ENCODE measurements at places on chromosomes 1 and 21.
A peak's percentile ranks its signal among the peaks of the same experiment; 100 is the strongest.

- no peak for DNase-seq
Measured at GRCh38 chr21:24255591-24255990, 1351.7 kb downstream of the MRPL39 start.

- peak; percentile 67 for DNase-seq
Measured at GRCh38 chr1:116574581-116575291, 3.9 kb upstream of the CD58 start.

DNA sequence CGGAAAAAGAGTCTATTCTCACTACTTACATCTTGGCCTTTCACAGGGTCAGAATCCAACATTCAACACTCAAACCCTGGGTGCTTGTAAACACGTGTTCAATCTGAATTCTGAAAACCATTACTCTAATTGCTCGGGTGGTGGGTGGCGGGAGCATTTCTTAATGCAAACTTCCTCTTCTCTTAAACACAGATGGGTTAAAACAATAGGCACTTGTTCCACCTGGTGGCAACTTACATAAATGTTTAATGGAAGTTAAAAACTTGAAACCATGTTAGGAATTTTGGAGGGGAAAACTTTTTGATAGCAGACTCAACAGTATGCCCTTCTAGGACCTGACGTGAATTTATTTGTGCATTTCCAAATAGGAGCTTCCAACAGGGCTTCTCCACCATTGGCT lies 23.4 kb upstream of the TDRD10 start:
- no peak for DNase-seq

GRCh38 chr1:182845379-182845778 lies 6.2 kb downstream of the DHX9 start:
- DNase-seq = no peak

GRCh38 chr1:28248273-28249012 lies 10.9 kb upstream of the SESN2 start:
- peak; percentile 90 for DNase-seq

GRCh38 chr21:22842875-22843274 lies 1844.7 kb downstream of the NCAM2 start:
- DNase-seq = no peak

GRCh38 chr1:11719313-11720032 lies 16.5 kb upstream of the AGTRAP start:
- DNase-seq = peak; percentile 84

- DNase-seq = no peak
Measured at GRCh38 chr1:175450219-175450618, 257.6 kb upstream of the KIAA0040 start.

DNA sequence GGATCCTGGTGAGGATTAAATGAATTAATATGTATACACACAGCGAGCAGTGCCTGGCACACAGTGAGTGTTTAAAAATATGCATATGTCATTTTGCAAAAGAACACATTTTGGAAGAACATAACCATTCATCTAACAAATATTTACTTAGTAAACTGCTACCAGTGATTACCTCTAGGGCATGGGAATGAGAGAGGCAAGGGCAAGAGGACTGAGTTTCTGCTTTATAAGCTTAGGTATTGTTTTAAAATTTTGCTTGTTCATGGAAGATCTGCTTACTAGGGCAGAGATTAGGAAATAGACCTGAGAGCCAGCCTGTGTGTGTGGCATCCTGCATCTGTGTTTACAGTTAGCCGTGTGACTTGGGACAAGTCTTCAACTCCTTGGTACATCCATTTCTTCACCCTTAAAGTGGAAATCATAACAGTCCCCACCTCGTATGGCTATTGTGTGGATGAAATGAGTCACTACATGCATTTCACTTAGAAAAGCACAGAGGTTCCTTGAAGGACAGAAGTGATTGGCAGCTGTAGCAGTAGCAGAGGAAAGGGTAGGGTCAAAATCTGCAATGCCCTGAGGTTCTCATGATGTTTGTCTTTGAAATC lies 198.5 kb upstream of the FMN2 start:
- no peak for DNase-seq

DNA sequence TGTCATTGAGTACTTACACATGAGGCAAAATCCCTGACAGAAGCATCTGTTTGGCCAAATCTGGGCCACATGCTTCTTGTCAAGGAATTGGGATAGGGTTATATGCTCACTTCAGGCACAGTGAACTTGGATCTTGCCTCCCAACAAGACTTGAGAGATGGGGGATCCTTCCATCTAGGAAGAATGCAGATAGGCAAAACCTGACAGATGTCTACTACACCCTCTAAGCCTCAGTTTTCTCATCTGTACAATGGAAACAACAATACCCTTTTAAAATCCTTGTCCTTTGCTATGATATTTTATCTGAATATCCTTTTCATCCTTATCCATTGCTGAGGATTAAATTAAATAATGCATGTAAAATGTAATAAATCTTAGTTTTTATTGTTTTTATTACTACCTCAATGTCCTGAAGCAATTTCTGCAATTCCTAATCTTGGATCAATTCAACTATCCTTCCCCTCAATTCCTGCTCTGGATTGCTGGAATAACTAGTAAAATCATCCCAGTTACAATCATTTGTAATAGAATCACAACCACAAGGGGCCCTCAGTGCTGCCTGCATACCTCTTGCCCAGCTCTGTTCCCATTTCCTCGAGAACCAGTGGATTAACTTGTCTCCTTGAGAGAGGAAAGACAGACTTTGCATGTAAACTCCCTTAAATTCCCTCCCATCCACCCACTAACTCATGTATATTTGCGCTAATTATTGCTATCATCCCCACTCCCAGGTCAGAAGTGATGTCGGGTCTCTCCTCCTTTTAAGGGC lies 8.1 kb upstream of the XPR1 start:
- no peak for DNase-seq

- DNase-seq = peak; percentile 57
Measured at GRCh38 chr1:116322752-116323405, 50.2 kb upstream of the ATP1A1 start.

DNA sequence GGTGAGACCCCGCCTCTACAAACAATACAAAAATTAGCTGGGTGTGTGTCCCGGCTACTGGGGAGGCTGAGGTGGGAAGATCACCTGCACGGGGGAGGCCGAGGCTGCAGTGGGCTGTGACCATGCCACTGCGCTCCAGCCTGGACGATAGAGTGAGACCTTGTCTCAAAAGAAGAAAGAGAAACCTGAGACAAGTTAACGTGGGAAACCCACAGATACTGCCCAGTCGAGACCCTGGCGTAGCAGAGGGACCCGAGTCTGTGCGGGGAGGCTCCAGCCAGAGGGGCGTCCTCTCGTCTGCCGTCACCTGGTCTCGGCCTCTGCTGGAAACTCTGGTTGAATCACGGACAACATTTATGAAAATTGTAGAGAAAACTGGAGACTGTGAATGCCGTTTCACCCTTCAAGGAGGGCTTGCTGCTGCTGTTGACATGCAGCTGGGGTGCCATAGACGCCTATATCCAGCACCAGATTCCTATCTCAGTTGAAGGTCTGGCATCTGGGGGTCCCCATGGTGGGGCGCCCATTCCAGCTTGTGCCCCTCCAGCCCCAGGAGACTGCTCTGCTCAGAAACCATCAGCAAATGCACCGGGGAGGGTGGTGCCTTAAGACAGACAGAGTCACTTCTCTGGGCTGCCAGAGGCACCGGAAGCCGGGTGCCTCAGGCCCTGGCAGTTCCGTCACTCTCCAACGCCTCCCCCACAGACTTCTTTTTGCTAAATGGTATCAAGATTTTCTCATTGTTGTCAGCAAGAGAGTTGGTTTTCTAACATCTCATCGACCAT lies 13.6 kb upstream of the CDK11B start:
- no peak for DNase-seq

GRCh38 chr1:93252598-93252997 lies 72.1 kb downstream of the CCDC18 start:
- no peak for DNase-seq

GRCh38 chr1:16165073-16165364 lies 9.2 kb upstream of the EPHA2 start:
- no peak for DNase-seq

GRCh38 chr1:11176081-11176706 lies 13.0 kb upstream of the ANGPTL7 start:
- peak; percentile 81 for DNase-seq

DNA sequence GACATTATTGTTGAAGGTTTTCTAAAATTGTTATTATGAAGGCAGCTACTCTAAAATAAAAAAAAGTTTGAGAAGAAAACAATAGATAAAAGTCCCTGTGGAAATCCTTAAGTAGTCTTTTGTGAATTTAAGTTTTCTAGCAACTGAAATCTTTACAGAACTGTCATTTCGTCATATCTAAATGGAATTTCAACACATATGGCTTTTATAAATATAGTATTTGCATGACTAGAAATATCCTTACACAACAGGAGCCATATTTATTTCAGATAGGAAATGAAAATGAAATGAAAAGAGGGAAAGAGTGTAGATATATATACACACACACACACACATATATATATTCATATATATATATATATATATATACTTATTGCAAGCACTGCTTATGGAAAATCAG lies 204.7 kb upstream of the RGS18 start:
- no peak for DNase-seq

DNA sequence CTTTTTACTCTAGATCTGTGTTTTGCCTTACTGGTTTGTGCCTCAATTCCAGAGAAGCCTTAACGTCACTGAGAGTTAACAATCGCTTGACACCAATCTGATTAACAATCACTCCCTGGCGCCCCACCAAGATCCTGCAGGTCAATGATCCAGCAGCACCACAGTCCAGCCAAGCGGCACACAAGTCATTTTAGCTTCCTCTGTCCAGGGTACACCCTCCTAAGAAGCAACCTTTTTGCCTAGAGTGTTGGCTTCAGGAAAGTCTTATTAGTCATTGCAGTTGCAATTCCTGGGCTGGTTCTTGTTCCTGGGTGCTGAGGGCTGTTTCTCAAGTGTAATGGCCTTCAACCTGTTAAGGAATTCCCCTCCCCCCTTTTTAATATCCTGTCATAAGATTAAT lies 323.0 kb upstream of the USP25 start:
- no peak for DNase-seq
